ENCODE measurements at places on chromosomes 6 and 20.

- peak; percentile 64 for DNase-seq
Observed at GRCh38 chr6:3229566-3230178, 2.2 kb upstream of the TUBB2B start.

DNA sequence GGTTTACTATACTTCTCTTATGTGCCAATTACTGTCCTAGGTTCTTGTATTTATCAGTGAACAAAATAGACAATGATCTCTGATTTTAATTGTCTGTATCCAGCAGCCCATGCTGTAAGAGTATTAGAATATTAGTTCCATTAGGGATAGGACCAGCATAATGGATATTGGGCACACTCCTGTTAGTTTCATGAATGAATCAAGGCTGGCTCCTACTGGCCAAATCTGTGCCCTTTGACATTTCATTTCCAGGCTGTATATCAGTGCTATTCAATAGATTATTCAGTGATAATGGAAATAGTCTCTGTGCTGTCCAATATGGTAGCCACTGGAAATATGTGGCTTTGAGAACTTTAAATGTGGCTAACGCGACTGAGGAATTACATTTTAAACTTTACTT lies 1007.9 kb upstream of the FLRT3 start:
- DNase-seq = no peak

DNA sequence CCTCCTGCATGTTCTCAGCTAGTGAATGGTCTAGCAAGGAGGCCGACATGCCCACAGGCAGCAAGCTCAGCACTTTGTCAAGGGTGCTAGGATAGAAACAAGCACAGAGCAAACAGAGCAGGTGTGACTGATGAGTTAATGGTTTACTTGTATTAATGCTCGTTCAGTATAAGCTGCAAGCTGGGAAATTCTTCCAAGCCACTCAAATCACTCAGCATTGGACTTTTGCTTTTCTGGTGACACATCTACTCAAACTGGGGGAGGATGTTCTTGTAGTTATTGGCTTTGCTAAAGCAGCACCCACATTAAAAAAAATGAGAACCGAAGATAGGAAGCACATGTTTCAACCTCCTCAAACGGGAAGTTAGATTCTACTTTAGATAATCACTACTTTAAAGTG lies 43.1 kb upstream of the NEDD9 start:
- DNase-seq = peak; percentile 32

DNA sequence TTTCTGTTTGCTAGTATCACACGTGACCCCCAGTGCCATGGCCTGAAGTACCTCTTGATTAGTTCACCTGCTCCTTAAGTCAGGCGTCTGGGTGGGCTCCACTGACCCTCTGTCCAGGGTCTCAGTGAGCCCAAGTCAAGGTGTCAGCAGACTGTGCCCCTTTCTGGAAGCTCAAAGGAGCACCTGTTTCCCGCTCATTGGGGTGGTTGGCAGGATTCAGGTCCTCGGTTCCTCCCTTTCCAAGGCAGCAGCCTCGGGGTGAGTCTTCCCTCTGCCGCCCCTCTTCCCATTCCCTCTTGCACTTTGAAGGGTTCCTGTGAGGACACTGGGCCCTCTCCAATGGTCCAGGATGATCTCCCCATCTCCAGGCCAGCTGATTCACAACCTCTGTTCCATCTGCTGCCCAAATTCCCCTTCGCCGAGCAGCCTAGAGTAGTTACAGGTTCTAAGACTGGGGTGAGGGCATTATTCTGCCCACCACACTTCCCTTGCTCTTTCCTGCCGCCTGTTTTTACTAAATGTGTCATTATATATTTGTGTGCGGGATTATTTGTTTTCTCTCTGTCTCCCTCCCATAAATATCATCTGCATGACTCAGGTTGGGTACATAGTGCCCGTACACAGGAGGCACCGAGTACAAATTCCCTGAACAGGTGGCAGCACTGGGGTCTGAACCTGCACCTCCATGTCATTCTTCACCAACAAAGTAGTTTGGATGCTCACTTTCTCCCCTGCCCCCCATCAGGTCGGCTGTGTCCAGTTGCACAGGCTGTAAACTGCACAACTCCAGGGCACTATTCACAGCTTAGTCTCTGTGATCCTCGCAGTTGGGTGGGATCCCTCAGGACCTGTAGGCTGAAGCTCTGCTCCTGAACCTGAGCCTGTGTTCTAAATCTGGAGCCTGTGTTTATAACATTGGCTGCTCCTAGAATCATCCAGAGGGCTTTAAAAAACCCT lies 58.5 kb downstream of the RBM38 start:
- no peak for DNase-seq

DNA sequence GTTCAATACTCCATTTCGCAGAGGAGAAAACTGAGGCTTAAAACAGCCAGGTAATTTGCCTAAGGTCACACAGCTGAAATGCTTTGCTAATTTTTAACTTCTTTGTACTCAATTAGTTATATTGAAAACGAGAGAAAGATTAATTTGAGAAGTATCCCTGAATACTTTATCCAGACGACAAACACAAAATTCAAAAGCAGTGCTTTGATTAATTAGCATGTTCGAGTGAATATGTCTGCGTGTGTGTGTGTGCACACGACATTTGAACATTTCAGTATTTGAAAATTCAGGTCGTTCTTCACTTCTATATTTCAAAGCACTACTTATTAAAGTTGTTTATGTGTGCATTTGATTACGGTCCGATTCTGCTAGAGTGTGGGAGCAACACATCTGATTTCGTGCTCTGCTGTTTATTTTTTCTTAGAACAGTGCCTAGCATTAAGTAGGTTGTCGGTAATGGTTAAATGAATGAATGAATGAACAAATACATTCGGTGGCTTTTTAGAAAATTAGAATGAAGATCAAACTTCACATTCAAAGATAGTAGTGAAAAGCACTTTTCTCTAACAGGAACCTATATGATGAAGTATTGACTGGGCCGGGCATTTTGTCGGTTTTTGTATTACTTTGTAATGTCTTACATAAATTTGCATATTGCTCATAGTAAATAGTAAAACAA lies 36.9 kb upstream of the SYNCRIP start:
- DNase-seq = no peak

DNA sequence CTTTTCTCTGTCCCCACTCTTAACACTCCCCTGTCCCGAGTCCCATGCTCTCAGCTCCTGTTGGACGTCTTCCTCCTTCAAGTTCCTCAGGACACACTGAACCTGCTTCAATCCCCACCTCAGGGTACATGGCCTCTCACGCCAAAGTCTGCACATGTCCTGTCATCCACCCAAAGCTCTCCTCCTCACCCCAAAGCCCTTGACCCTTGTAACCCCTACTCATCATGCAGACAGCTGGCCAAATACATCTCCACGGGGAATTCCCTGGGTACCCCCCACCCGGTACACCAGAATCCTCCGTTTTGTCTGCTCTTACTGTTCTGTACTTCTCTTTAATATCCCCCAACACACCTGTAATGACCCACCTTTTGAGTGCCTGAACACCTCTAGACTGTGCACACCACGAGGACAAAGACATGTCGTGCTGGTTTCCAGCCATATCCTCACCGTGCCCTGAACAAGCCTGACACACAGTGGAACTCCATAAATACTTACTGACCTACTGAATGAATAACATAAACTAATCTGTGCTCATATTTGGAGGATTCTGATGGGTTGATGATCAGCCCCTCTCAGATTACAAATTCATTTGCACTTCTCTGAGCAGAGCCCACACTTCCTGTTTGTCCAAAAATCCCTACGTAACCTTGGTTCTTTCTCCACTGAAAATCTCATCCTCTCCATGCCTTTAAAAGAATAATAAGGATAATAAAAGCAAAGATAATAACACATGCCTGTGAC lies 66.8 kb upstream of the EYA2 start:
- no peak for DNase-seq

- DNase-seq = peak; percentile 91
Observed at GRCh38 chr6:28104392-28105244, 19.8 kb upstream of the ZSCAN16 start.

- DNase-seq = no peak
Observed at GRCh38 chr20:61991476-61991875, 74.2 kb downstream of the TAF4 start.

GRCh38 chr6:35084511-35085203 lies 56.5 kb downstream of the TCP11 start:
- DNase-seq = no peak

- DNase-seq = no peak
Observed at GRCh38 chr20:10747019-10747418, 73.2 kb upstream of the JAG1 start.

GRCh38 chr20:19827818-19828217 lies 69.8 kb downstream of the RIN2 start:
- DNase-seq = no peak

GRCh38 chr6:67496191-67496590 lies 1138.9 kb upstream of the ADGRB3 start:
- DNase-seq = no peak

DNA sequence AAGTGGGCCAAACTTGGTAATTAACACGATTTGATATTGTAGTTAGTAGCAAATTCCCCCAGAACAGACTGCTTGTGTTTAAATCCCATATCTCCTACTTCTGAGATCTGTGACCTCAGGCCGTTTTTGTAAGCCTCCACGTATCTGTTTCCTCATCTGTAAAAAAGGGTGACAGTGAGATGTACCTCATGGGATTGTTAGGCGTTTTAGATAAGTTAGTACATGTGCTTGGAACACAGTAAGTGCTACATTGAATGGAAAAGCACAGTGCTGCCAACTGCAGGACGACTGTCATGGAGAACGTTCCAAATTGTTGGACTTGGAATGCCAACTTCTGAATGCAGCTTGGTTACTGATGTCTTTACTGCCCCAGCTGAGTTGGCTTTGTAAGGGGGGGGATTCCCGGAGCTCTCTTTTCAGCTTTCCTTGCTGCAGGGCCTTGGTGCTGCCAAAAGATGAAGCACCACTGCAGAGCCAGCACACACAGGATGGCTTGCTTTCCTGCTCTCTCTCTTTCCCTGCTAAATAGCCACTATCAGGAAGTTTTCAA lies 108.6 kb downstream of the OPN5 start:
- DNase-seq = no peak

GRCh38 chr6:53813096-53813495 lies 18.3 kb downstream of the LRRC1 start:
- no peak for DNase-seq

DNA sequence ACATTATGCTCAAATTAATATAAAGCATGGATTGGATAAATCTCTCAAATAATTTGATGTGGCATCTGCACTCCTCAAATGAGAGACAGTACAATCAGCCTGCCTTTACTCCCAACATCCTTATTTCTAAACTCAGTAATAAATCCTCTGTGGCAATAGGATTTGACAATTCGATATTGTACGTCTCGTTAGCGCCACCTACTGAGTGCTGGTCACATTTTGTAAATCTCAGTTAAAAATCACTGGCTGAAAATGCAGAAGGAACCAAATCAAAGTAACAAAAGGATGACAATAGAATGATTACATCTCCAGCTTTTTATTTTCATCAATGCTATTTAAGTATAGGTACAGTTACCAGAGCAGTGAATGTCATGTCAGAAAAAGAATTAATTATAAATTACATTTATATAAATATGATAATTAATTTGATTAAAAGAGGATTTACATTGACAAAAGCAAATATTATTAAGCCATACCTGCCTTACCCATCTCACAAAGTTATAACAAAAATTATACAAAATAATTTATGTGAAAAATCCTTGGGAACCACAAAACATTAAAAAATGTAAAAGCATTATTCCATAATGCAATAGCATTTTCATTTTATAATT lies 20.2 kb upstream of the GJE1 start:
- DNase-seq = peak; percentile 86

Measured in activated CD4-positive, alpha-beta T cell treated with anti-CD3 and anti-CD28 coated beads for 36 hours (primary cell).